ENCODE measurements at places on chromosomes 13 and 19.
A peak's percentile ranks its signal among the peaks of the same experiment; 100 is the strongest.

- no peak for DNase-seq
Observed at GRCh38 chr19:16024266-16025107, 51.8 kb upstream of the TPM4 start.

DNA sequence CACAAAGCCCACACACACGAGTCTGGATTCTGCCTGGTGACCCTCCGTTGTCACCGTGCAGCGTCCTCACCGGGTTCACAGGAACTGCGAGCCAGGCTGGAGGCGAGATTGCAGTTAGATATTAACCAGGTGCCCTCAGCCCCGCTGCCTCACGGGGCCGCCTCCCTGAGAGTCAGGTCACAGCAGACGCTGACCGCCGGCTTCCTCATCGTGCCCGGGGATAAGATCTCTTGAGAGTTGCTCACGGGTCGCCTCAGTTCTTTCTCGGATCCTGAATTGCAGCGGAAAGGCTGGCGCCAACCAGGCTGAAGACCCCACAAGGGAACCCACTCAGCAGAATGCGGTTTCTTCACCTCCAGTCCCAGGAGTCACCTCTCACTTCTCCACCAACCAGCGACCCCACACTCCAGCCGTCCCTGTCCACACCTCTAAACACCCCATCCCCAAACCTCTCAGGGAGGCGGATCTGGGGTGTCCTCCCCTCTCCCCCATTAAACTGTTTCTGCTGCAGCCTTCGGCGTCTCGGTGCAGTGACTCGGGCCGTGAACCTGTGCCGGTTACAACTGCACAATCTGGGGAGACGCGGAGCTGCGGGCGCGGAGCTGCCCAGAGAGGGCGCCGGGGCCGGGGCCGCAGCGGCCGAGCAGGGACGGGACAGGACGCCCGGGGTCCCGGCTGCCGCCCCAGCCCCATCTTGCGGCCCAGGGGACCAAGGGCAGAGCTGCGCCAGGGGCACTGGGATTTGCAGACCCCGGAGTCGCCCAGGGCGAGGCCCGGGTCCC, 591 bp downstream of the ZNF823 start:
- peak; percentile 43 for DNase-seq

DNA sequence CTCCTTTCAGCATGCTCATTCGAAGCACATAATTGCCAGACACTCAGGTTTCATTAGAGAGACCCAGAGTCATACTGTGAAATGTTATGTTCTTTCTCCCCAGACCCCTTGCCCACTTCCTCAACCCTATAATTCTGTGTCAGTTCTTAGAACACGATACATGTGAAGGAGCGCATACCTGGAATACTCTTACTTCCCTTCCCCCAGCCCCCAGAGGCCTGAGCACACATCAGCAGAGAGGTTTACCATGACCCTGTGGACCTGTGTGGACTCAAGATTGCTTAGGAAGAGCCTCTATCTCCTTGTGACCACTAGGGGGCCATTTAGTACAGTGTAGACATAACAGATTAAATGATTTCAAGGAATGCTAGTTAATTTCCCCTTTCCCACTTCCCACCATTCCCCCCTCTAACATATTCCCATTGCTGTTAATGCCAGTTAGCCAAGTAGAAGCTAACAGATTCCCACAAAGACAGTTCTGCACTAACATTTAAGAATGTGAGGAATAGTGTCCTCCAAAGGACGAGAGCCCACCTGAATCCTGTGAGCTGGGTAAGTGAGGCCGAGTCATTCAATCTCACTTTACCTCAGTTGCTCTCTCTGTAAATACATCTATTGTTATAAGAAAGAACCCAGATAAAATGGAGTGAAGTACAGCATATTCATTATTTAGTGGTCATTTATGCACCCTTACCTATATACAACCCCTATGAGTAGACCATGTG, 154.2 kb upstream of the MAB21L1 start:
- DNase-seq: no peak

- DNase-seq: no peak
Observed at GRCh38 chr13:109647699-109648098, 138.7 kb downstream of the IRS2 start.

- no peak for DNase-seq
Observed at GRCh38 chr19:38565691-38566105, 52.1 kb downstream of the MAP4K1 start.

DNA sequence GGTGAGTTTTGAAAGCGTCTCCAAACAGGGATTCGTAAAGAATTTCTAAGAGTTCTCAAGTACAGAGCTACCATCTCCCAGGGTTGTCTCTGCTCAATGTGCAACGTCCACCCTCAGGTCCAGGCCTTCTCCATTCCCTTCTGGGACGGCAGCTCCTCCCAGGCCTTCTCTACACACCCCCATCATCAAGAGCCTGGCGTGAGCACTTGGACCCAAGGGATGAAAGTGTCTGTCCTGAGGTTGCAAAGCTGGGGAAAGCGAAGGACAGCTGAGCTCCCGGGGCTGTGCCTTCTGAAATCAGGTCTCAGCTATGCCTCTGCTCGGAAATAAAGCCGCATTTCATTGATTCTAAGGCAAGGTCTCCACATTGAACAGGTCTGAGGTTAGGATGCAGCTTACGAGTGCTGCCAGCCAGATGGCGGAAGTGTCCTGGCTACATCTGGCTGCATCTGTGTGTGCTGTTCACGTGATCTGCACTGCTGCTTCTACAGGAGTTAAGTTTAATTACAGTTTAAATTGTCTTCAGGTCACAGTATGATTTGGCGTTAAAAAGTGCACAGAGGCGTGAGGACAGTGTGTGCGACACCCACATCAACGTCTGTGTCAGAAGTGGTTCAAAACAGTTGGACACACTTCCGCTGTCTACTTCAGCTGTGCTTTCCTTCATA, 27.0 kb upstream of the MIER2 start:
- DNase-seq: no peak

GRCh38 chr19:42184401-42184861, 33.0 kb downstream of the DEDD2 start:
- peak; percentile 86 for DNase-seq

- DNase-seq: no peak
Observed at GRCh38 chr13:36098080-36098479, 33.1 kb downstream of the DCLK1 start.

DNA sequence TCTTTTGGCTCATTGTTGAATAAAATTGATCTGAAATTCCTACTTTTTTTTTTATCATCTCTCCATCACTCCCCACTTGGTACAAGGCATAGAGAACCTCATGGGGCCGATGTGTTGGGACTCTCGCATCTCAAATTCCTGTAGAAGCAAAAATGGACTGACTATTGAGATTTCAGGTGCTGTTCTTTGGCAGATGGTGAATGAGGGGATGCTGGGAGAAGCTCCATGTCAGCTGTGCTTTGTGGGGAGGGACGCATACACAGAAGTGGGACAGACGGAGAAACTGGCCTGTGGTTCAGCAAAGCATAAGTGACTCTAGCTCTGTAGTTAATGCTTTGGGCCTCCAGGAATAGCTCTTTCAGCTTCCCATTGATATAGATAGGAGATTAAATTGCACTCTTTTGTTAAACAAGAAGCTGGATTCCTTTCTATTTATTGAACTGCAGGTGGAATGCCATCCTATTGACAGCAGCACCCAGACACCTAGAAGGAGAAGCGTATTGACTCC, 194.5 kb upstream of the RNF113B start:
- DNase-seq: no peak

GRCh38 chr13:91189506-91189905, 158.0 kb upstream of the MIR17HG start:
- DNase-seq: no peak

DNA sequence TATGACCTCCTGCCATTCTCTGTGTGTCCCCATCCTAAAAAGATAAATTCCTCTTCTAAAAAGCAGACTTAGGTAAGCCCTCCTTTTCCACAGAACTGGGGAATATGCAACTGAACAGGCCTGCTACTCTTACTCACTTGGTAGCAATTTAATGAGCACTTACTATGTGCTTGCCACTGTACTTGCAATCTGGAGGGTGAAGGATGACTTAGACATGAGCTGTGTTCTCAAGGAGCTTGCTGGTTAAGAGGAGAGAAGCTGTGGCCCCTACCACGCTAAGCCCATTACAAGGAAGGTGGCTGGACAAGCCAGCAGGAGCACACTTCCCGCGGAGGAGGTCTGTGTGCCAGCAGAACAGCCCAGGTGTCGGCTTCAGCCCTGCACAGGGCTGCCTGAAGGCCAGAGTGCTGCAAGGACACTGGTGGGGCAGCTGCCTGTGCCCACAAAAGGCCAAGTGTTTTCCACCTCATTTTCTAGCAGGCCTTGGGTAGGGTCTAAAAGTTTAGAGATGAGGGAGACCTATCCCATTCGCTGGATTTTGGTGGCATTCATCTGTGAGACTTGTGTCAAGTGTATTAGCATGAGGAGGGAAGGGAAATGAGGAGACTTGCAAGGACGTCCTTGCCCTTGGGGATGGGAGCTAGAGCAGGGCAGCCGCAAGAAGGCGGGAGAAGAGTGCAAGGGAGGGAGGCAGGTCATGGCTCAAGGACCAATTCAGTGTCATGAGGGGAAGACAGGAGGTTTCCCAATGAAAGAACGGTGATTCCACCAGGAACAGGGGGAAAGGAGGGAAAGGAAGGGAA, 52.0 kb downstream of the COL4A1 start:
- no peak for DNase-seq

DNA sequence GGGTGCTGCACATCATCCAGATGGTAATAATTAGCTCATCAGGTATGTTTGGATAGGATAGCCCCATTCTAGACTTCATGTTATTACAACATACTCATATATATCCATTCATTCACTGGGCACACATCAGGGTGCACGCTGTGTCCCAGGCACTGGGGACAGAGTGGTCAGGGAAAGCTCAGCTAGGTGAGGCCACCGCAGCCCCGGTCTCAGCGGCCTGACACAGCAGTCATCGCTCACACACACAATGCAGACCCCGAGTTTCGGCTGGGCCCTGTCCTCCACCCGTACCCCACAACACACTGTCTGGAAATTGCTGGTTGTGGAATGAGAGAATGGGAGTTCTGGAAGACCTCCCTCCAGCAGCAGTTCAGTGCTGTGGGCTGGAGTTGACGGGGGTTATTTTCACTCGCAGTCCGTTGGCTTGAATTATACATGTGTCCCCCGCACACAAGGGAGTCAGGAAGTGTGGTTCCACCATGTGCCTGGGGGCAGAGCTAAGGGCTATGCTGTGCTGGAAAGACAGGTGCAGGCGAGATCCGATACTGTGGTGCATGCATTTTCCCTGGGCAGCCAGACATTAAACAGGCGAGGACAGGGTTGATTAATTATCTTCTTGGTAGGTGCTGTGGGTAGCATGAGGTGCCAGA, 257.6 kb downstream of the TEX29 start:
- no peak for DNase-seq

DNA sequence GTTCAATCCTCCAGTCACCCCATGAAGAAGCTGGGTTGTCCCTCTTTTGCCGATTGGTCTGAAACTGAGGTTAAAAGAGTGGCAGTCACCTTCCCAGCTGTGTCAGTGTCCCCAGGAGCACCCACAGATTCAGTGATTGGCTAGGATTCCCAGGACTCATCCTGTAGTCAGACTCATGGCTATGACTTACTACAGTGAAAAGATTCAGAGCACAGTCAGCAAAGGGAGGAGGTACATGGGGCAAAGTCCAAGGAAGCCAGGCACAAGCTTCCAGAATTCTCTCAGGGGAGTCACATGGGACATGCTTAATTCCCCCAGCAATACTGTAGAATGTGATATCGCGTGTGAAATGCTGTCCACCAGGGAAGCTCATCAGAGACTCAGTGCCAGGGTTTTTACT, 14.2 kb downstream of the ZNF473 start:
- DNase-seq: no peak

- DNase-seq: peak; percentile 30
Observed at GRCh38 chr19:58317476-58318072, 9.2 kb upstream of the ZSCAN22 start.

DNA sequence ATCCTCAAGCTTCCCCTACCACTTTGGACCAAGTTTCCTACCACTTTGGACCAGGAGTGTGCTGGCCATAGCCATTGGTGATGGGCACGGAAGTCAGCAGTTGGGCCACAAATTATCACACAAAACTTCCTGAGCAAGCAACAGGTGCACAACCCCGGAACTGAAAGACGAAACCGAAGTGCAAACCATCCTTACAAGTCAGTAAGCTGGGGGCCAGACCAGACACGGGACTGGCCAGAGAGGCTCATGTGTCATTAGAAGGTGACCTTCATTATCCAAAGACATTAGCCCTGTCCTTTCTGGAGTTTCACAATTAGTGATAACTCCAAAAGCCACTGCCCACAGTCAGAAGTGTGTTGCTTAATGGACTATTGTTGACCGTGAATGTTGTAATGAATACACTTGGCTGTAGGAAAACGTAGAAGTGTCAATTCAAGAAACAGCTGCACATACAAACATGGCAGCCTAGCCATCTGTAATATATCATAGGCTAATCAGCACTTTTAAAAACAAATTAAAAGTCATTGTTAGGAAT, 244.1 kb upstream of the IRS2 start:
- no peak for DNase-seq

GRCh38 chr13:99965329-99966000, 6.1 kb downstream of the ZIC5 start:
- DNase-seq: no peak

DNA sequence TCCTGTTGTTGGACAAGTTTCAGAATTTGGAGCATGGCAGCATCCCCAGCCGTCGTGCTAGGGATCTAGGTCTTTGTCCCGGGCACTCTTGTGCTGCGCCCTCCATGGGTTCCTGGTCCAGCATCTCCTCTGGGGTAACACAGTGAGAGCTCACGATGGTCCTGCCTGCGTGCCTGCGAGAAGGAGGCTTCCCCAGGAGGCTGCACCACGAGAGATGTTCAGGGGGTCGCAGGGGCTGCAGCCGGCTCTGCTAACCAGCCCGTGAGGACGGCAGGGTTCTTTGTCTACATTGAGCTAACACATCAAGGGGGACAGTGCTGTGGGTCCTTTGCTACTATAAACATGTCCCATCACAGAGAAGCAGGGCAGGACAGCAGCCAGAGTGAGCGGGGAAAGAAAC, 103.9 kb upstream of the SOX1 start:
- no peak for DNase-seq

GRCh38 chr19:38676023-38676877, 28.8 kb downstream of the ACTN4 start:
- DNase-seq: no peak

DNA sequence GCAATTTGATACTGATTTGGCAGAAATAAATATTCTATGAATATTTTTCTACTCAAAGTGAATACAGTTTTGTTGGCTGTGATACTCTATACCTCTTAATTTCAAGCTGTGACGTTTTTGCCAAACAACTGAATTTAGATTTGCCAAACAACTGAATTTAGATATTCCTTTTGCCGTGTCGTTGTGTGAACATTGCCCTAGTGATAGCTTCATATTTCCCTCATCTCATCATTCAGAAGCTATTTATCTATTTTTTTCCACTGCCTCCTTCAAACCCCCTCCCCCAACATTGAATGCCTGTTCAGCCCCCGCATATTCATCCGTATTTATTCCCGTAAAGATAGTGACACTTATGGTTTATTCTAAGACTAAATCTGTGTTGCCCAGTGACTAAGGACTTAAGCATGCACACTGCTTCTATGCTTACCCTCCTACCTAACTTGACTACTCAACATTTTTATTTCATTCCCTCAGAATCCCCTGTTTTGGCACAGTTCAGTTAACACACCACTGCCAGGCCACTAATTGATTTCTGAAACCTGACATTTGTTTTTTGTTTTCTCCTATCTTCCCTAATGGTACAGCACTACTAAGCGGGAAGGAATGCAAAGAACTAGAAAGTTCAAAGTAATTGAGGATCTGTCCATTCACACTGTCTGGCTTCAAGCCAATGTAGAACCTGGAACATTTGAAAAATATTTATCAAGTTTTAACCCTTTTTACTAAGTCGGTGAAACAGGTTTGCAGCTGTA, 2.8 kb upstream of the KLF5 start:
- no peak for DNase-seq

GRCh38 chr13:78897200-78897599, 238.2 kb upstream of the OBI1 start:
- no peak for DNase-seq
